ENCODE measurements at places on chromosomes 1 and 21.

DNA sequence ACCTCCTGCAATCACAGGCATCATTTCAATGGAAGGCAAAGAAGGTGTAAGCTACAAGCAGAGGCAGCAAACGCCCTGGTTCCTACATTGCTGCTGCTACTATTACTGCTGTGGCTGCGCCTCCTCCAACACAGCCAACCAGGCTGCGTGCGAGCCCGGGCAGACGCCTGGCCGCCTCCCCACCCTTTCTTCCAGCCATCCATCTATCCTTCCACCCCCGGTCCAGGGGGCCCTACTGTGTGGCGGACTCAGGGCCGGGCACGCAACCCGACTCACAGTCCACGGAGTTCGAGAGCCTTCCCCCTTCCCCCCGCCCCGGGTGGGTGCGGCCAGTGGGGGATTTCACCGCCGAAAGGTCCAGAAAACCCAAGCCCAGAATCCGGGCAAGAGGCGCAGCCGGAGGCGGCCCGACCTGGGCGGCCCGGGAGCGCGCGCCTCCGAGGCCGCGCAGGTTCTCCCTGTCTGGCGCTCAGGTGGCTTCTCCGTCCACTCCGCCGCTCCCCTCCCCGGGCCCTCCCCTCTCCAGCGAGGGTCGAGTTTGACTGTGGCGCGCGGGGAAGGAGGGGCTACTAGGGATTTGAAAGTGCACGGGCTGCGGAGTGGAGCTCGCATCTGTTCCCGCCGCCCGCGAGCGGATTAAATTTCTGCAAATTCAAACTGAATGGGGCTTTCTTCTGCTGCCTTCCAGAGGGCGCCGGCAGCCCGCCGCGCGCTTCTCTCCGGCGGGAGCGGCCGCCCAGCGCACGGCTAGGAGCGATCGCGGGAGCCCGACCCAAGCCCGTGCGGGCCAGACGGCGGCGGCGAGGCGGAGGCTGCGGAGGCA is at the start of gene HUNK:
Gene HUNK, plus strand, starts transcription at position 569 of the 823 bp plus-strand sequence. CDS start 655 bp downstream, outside the sequence.
- peak; percentile 84 for DNase-seq

DNA sequence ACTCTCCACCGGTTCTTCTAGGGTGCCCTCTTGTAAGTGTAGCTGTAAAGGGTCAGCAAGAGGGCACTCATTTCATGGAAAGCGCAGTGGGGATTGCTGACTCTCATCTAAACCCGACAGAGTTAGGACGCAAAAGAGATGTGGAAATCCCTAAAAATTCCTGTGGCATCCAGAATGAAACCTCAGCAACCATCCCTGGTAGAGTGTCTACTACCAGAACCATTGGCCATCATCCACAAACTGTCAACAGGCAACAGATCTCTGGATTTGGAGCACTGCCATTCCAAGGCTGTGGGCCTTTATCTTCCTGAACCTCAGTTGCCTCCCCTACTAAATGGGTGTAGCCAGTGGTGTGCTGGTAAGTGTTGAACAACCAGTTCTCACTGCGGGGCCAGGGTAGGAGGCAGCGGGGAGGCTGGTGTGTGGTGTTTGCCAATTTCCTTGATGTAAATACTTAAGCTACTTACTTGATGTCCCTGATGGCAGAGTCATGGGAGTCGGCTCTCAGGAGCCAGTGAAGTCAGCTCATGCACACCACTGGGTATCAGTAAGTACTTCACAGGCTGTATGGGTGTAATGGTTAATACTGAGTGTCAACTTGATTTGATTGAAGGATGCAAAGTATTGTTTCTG is 195.8 kb downstream of the KAZN start:
- no peak for DNase-seq

DNA sequence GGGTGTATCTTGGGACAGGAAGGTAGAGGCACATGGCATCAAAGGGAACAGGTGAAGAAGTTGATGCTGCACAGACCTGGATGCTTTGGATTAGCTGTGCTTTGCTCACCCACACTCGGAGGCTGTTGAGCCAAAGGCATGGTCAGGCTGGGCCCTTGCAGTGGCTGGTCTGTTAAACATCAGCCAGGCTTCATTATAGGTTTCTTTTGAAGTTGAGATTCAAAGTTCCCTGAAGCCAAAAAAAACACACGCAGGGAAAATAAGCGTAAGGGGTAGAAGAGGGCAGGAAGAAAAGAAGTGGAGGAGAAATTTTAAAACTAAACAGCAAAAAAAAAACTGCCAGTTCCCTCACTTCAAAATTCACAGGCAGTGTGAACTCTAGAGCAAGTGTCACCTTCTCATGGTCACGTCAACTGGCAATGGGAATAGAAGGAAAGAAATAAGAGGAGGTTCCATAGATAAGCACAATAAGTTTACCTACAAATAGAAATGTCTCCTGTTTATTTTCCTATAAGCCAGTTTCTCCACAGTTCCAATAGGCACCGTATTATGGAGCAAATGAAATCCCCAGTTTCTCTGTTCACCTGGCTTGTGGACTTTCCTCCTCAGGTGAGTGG is 139.5 kb downstream of the PAPPA2 start:
- no peak for DNase-seq

- DNase-seq: no peak
These were observed 406.1 kb downstream of the RPS6KC1 start for GRCh38 chr1:213457186-213457585.

- DNase-seq: no peak
These were observed 61.2 kb upstream of the PRDX6 start for GRCh38 chr1:173415905-173416450.

GRCh38 chr1:150550222-150551050 is 1.2 kb downstream of the ADAMTSL4 start:
- DNase-seq: no peak

DNA sequence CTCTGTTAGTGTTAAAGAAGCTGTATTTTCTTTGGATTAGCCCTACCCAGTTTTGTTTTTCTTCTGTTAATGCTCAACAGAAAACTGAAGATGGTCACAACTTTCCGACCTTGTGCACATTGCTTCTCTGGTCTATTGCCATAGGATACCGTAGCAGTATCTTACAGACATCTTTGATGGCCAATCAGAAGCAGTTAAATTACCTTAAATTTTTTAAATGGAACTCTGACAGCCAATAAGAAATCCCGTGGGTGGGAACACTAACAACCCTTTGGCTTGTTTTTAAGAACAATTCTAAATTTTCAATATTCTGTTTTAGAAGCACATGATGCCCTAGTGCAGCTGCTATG is 17.2 kb downstream of the NFYC start:
- DNase-seq: no peak

DNA sequence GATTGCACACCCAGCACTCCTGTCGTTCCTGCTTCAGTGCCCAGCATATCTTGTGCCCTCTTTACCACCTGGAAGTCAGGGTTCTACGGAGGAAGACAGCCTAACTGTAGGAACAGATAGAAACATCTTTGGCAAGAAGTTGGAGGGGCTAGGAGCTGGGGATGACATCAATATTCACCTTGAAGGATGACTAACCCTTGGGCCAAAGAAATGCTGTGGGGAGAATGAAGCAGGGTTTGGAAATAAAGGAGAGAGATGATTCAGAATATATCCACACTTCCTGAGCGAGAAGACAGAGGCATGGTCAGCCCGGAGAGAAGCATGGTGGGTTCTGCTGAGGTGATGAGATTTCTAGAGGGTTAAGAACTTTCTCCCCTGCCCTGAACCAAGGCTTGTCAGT is 4.6 kb upstream of the NKAIN1 start:
- no peak for DNase-seq

DNA sequence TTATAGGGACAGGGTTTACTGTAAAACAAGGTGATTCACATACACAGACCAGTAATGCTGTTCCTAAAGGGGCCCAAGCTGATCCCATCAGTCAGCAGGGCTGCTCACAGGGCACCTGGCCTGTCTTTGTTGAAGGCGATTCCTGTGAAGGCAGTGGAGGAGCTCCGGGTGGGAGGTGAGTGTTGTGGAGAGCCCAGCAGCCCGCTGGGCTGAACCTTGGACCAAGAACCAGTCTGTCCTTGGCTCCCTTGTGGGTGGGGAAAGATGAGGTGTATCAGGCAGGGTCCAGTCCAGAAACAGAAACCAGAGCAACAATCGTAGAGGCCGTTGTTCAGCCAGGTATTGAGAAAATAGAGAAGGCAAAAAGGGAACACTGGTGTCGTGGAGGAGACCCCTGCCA is 12.5 kb downstream of the PDXK start:
- DNase-seq: no peak

GRCh38 chr1:89276690-89277089 is 4.0 kb upstream of the GBP5 start:
- DNase-seq: no peak

Data from NCI-H1417 (cell line).